T-helper 17 cell (primary cell): ENCODE measurements at places on chromosomes 7 and 10.

DNA sequence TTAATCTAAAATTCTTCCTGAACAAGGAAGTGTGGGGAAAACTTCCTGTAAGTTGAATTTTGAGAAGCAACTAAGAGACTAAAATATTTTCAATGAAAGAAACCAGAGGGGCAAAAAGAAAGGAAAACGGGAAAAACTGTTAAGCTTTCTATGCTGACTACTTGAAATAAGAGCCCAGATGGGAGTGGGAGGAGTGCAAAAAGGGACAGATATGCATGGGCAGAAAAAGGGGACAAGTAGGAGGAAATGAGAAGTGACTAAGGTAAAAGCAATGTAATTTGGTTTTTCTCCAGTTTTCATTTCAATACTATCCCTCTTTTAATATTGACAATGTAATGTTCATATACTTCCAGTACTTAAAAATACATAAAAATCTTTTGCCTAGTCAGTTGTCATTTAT, 11.1 kb downstream of the OGA start:
- H3K4me3 ChIP-seq = no peak overlapping the region
- H3K4me1 ChIP-seq = peaks cover 14% of the 10 kb centered on the region
- H3K27me3 ChIP-seq = no peaks in the 10 kb centered on the region
- no peak for DNase-seq
- H3K27ac ChIP-seq = peak overlapping the region; percentile 2

DNA sequence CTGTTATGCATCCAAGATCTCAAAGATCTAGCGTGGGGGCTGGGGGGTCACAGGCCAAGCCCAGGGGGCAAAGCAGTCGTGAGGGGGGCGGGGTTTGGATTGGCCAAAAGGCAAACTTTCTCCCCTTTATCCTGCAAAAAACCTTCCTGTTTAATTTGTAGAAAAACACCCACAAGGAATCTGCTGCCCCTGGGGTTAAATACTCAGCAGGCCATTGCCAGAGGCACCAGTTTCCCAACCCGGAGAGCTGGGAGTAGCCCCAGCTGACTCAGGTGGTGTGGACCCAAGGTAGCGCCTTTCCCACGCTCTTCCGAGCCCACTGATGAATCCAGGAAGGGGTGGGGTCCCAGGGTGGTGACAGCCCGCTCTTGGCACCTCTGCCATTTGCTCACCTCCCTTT, 21.4 kb downstream of the KCP start:
- peaks cover 2% of the 10 kb centered on the region for H3K4me1 ChIP-seq
- H3K27me3 ChIP-seq = peaks cover 11% of the 10 kb centered on the region
- H3K36me3 ChIP-seq = peaks cover 2% of the 10 kb centered on the region
- H3K4me3 ChIP-seq = no peak overlapping the region

DNA sequence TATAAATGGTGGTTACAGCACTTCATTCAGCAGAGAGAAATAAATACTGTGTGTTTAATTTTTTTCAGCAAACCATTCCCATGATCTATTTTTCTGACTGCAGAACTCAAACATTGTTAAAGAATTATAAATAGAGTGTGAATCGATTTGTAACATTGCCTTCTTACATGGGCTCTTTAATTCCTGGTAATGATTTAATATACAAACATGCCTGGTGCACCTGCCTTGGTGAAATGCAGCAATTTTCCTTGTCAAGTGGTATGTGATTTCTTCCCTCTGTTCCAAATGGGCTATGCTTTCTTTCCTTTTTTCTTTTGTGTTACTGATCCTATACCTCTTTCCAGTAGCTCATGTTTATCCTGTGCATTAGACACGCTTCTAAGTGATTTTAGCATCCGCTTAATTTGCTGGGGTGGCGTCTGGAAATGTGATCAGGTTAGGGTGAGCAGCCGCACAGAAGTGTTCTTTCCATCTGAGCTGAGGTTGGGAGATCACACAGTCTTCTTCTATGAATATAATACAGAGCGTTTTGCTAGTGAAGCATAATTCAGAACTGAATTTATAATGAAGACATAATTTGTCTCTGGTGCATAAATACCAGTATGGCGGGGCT, 94.3 kb upstream of the ITGB1 start:
- H3K4me1 ChIP-seq = peaks cover 19% of the 10 kb centered on the region
- no peak for DNase-seq
- H3K27me3 ChIP-seq = no peaks in the 10 kb centered on the region
- H3K27ac ChIP-seq = peak overlapping the region; percentile 17
- H3K4me3 ChIP-seq = no peak overlapping the region

GRCh38 chr7:135858379-135858778, 109.8 kb upstream of the FAM180A start:
- peaks cover 6% of the 10 kb centered on the region for H3K4me1 ChIP-seq
- no peak overlapping the region for H3K4me3 ChIP-seq
- DNase-seq = no peak
- no peaks in the 10 kb centered on the region for H3K36me3 ChIP-seq

GRCh38 chr7:93949423-93949822, 27.9 kb downstream of the GNG11 start:
- no peaks in the 10 kb centered on the region for H3K36me3 ChIP-seq
- H3K27ac ChIP-seq = no peak overlapping the region
- no peaks in the 10 kb centered on the region for H3K4me1 ChIP-seq
- DNase-seq = no peak
- H3K4me3 ChIP-seq = no peak overlapping the region

DNA sequence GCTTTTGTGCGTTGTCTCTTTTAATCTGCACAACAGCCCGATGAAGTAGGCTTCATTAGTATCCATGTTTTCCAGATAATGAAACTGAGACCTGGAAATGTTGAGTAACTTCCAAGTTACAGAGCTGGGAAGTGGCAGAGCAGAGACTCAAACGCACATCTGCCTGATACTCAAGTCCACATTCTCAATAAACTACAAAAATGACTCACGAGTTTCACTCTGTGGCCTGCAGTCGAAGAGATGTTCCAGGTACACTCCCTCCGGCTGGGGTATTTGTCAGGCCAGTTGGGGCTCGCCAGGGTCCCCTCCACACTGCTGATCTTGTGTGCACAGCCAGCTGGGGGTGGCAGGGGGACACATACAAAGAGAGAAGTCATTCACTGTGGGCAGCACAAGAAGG, 17.7 kb upstream of the OPALIN start:
- H3K4me3 ChIP-seq = no peak overlapping the region
- H3K4me1 ChIP-seq = peaks cover 18% of the 10 kb centered on the region
- H3K27ac ChIP-seq = no peak overlapping the region
- H3K27me3 ChIP-seq = peaks cover 44% of the 10 kb centered on the region

GRCh38 chr7:94061326-94061725, 57.2 kb upstream of the BET1 start:
- no peak overlapping the region for H3K27ac ChIP-seq
- no peak for DNase-seq
- no peak overlapping the region for H3K4me3 ChIP-seq
- H3K27me3 ChIP-seq = peaks cover 46% of the 10 kb centered on the region

GRCh38 chr10:73992899-73993788, 4.8 kb upstream of the VCL start:
- peak overlapping the region; percentile 60 for H3K27ac ChIP-seq
- H3K27me3 ChIP-seq = no peaks in the 10 kb centered on the region
- no peak for DNase-seq
- peaks cover 28% of the 10 kb centered on the region for H3K4me1 ChIP-seq
- peaks cover 4% of the 10 kb centered on the region for H3K36me3 ChIP-seq

GRCh38 chr7:154912871-154913637, 89.9 kb downstream of the PAXIP1 start:
- no peak overlapping the region for H3K4me3 ChIP-seq
- peaks cover 5% of the 10 kb centered on the region for H3K4me1 ChIP-seq
- peaks cover 29% of the 10 kb centered on the region for H3K27me3 ChIP-seq
- no peak for DNase-seq
- no peaks in the 10 kb centered on the region for H3K36me3 ChIP-seq

DNA sequence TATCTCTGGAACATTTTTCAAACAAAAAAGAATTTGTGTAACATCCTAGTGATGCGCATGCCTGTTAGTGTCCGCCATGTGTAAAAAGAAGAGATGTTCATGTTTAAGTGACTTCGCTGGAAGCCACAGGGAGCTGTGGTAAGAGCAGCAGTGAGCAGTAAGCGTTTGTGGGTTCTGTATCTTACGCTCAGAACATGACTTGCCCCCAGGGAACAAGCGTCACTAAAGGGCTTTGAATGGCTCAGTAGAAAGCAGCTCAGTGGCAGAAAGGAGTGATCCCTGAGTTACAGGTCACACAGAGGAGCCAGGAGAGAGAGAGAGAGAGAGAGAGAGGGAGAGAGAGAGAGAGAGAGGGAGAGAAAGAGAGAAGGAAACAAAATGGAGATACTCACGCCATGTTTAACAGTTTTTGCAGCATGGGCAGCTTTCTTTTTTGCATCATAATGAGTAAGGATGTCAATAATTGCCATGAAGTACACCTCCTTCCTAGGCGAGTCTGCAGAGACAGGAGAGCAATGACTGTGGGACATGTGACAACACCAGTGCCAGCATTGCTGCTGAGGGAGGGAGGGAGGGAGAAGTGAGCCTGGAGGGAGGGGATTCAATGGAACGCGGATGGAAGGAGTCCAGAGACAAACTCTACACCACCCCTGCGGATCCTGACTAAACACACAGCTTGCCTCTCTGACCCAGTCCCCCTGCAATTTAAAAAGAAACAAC, 174.6 kb downstream of the PIP4K2A start:
- H3K27ac ChIP-seq = no peak overlapping the region
- peaks cover 7% of the 10 kb centered on the region for H3K4me1 ChIP-seq

DNA sequence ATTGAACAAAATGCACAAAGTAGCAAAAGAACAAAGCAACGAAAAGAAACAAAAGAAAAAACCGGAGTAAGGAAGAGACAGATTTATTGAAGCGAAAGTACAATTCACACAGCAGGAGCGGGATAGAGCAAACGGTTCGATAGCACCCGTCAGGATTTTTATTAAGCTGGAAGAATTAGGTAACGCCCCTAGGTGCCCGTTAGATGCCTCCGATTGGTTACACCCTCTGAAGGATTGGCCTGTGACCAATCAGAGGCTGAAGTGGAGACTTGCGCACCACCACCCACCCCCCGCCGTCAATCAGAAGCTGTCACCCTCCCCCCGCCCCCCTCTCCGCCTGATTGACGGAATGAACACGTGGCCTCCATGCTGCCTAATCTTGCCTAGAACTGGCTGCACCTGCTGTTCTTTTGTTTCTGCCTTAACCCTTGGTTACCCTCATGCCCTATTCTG, 16.8 kb downstream of the OCM2 start:
- H3K27ac ChIP-seq = no peak overlapping the region
- no peaks in the 10 kb centered on the region for H3K36me3 ChIP-seq
- no peaks in the 10 kb centered on the region for H3K27me3 ChIP-seq
- H3K4me3 ChIP-seq = no peak overlapping the region

GRCh38 chr10:128070161-128070560, 56.1 kb downstream of the MKI67 start:
- H3K36me3 ChIP-seq = peaks cover 16% of the 10 kb centered on the region
- H3K27me3 ChIP-seq = no peaks in the 10 kb centered on the region
- DNase-seq = no peak
- H3K4me1 ChIP-seq = peaks cover 33% of the 10 kb centered on the region

- H3K36me3 ChIP-seq = no peaks in the 10 kb centered on the region
- no peak overlapping the region for H3K4me3 ChIP-seq
- H3K27me3 ChIP-seq = peaks cover 6% of the 10 kb centered on the region
- no peak overlapping the region for H3K27ac ChIP-seq
- H3K4me1 ChIP-seq = no peaks in the 10 kb centered on the region
These were observed 1231.1 kb upstream of the CELF2 start for GRCh38 chr10:9786576-9786975.

GRCh38 chr7:146892151-146892550, 775.5 kb downstream of the CNTNAP2 start:
- no peaks in the 10 kb centered on the region for H3K36me3 ChIP-seq
- no peaks in the 10 kb centered on the region for H3K4me1 ChIP-seq
- H3K27ac ChIP-seq = no peak overlapping the region
- DNase-seq = no peak

DNA sequence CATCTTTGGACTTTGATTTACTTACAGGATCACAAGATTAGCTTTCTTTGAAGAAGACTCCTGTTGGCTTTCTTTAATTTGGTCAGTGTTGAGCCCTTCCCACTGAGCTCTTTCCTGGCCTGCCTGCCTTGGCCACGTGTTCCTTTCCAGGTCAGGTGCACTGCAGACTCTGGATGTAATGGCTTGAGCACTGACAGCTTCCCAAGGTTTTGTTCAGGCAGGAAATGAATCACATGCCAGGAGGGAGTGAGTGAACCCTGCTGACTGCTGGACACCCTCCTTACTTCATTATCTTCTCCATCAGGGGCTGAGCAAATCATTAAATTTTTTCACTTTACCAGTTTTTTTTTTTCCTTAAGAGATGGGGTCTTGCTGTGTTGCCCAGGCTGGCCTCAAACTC, 29.8 kb downstream of the SNX10 start:
- H3K4me3 ChIP-seq = no peak overlapping the region
- H3K27me3 ChIP-seq = no peaks in the 10 kb centered on the region
- H3K4me1 ChIP-seq = peaks cover 21% of the 10 kb centered on the region

DNA sequence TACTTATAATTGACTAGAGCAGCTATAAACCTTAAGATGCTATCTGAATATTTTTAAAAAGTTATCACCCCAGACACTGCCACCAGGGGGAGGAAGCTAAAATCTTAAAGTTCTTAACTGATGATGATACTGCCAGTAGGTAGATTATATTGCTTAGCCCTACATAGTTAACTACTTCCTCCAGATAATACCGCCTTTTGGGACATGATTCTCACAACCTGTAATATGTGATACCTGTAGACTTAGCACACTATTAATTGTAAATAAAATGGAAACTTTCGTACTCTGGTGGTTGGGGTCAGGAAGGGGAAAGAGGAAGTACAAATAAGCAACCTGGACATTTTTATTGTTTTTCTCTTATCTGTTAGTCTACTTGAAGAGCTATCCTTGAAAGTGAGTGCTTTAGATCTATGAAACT, 268.9 kb downstream of the ADK start:
- DNase-seq = no peak
- no peaks in the 10 kb centered on the region for H3K27me3 ChIP-seq
- no peak overlapping the region for H3K27ac ChIP-seq

GRCh38 chr10:112000466-112000865, 183.1 kb downstream of the GPAM start:
- no peaks in the 10 kb centered on the region for H3K36me3 ChIP-seq
- no peak for DNase-seq
- peaks cover 32% of the 10 kb centered on the region for H3K27me3 ChIP-seq
- H3K27ac ChIP-seq = no peak overlapping the region
